ENCODE measurements at places on chromosomes 2 and 18.

DNA sequence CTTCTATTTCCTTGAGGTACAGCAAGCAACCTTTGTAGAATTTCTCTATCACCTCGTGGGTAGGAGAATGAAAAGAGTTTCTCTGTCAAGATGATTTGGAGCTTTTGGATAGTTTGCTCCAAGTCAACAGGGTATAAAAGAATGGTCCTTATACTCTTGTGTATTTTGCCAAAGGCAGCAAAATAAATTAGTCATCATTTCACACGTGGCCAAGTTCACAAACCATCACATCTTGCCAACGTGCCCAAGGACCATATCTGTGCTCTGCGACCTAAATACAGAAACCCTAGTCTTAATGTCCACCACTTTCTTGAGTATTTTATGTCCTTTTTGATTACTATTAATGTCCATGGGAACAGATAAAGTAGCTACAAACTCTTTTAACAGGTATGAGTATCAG, 262.9 kb downstream of the AFF3 start:
- no peak for DNase-seq

- no peak for DNase-seq
Observed at GRCh38 chr2:19543663-19544383, 185.4 kb upstream of the OSR1 start.

GRCh38 chr18:46425511-46425910, 231.5 kb downstream of the LOXHD1 start:
- DNase-seq, result no peak

- DNase-seq, result no peak
Observed at GRCh38 chr2:160612266-160612856, 118.8 kb upstream of the RBMS1 start.

DNA sequence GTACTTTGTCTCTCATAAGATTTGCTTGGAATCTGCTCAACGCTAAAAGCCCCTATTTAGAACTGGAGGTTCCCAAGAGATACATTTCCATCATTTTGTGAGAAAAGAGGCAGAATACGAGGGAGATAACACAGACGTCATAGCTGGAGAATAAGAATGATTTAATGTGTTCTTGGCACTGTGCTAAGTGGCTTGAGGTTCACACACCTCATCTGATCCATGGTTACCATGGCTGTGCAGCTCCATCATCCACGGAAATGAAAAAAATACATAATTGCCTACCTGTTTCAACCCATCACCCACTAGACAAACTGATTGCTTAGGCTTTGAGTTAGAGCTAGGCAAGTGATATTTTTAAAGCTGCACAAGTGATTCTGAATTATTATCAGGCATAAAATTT, 227.6 kb downstream of the SLC8A1 start:
- no peak for DNase-seq

DNA sequence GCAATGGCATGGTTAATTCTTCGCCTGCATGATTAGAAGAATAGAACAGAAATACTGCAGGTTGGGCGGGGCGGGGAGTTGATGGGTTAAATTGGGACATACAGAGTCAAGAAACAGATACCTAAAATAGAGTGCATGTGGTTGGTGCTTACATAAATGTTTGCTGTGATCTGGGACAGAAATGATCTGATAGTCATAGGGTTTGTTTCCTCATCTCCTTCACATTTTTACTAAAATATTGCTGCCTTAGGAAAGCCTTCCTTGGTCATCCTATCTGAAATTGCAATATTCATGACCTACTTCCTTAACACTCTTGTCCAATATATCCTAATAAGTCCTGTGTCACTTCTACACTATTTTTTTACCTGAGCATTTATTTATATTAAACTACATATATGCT, 163.9 kb downstream of the TMEFF2 start:
- DNase-seq, result no peak

DNA sequence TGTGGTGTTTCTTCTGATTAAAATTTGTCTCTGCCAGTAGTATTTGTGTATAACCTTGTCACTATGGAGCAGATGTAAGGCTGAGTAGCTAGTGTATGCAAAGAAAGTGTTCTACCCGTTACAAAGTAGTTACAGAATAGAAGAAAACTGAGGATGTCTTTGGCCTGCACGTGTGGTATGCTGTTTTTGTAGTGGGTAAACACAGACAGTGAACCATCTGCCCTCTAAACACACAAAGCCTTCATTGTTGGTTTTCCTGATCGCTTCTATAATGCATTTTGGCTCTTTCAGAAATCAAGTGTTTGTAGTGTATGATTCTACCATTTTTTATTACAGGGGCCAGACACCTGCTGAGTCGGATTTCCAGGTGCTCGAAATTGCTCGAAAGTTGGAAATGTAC, 61.5 kb downstream of the FARP2 start:
- no peak for DNase-seq

DNA sequence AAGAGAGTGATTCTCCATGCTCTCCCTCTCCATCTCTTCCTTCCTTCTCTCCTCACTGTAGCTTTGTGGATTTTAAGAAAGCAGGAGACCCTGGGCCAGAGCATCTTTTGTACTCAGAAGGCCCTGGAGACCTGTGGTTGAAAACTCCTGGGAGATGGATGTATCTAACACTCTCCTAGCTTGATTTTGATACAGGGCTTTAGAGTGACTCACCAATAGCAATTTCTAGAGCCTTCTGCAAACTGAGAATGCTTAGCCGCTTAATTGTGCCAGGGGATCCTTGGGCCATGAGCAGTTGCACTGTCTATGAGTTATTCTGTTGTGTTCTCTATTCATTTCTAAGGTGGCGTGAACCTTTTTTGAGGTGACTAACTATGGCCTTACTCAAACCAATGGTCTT, 17.7 kb downstream of the HOXD1 start:
- no peak for DNase-seq

DNA sequence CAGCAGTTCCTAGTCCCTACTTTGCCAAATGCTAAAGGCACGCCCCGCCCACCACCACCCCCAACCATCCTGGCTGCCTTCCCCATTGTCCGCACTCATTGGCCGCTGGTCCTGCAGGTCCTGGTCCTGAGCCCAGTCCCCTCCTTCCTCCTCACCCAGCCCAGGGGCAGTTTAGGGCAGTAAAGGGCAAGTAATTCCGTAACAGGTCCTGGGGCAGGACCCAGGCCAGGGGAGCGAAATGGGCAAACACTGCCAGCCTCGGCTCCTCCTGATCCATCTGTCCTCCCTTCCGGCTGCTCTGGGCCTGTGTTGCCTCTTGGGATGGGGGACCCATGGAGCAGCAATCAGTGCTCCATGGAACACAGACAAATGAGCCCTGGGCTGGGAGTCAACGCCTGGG, 6.1 kb downstream of the ADCY3 start:
- DNase-seq, result no peak

DNA sequence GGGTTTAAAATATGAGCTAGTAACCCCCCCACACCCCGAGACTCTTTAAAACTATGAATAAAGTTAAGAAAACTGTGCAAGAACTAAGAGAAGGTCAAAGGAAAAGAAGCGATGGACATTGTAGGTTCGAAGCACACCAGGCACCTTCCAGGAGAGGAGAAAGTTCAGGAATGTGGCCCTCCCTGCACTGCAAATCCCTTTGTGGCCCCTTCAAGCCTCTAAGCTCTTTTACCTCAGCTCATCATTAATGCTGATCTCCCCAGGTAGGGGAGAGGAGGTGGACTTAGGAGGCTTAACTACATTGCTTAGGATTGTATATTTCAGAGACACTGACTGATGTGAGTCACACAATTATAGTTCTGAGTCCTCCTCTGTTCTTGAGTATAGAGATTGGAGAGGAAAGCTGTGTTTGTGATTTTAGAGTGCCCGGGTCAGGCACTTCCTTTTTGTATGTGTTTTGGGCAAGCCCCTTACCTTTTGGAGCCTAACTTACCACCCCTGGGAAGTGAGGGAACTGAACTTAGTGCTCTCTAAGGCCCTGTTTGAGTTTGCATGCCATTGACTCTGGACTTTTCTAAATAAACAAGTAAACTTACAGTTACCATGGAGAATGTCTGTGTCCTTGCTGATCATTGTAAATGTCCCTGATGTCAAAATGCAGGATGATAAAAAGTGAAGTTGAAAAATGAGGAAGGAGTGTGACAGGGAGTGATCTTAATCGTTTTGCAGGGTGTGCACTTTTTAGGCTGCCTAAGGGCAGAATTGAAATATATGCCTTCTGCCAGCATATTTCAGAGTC, 140.8 kb upstream of the ZEB2 start:
- DNase-seq, result no peak

DNA sequence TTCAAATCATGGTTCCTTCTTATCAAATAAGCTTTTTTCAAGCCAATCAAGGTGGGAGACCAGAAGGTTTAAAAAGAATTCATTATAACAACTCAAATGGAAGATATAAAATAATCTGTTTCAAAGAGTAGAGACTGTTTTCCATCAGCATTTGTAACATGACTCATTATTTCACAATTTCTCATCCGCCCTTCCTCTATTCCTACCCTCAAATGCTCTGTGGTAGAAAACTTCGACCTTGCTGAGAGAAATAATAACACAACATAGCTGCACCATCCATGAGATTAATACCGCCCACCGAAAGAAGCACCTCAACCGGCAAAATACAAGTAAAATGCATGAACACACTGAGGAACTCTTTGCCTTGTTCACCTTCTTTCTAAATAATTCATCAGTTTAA, 2039.2 kb upstream of the CELF4 start:
- no peak for DNase-seq

GRCh38 chr2:194696690-194697089, 960.3 kb upstream of the SLC39A10 start:
- DNase-seq, result no peak

DNA sequence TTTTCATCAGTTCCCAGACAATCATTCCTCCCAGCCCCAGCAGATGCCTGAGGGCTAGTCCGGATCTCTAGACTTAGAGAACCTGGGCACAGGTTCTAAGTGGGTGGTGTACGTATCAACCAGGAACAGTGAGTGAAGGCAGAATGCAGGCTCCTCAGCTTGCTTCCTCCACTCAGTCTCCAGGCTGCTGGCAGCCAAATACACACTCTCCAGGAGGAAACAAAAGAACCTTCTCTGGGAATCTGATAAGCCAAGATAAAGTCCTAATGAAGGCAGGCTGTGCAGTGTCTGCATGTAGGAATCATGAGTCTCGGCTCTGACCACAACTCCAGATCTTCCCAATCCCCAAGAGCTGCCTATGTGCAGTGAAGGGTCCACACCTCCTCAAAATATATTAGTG, 245.7 kb downstream of the SP3 start:
- DNase-seq, result no peak

DNA sequence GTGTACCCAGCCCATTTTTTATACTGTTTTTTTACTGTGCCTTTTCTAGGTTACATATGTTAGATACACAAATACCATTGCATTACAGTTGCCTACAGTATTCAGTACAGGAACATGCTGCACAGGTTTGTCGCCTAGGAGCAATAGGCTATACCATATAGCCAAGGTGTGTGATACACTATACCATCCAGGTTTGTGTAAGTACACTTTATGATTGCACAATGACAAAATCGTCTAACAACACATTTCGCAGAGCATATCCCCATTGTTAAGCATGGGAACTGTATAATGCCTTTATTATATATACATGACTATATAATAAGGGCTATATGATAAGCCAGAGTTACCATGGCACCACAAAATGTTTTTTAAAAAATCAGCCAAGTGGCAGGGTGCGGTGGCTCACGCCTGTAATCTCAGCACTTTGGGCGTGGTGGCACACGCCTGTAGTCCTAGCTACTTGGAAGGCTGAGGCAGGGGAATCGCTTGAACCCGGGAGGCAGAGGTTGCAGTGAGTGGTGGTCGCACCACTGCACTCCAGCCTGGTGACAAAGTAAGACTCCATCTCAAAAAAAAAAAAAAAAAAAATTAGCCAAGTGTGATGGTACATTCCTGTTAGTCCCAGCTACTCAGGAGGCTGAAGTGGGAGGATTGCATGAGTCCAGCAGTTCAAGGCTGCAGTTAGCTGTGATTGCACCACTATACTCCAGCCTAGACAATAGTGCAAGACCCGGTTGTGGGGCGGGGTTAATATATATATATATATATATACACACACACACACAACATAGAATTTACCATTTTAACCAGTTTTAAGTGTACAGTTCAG, 2.8 kb upstream of the CENPA start:
- no peak for DNase-seq

GRCh38 chr2:202023904-202024266, 9.8 kb upstream of the FZD7 start:
- DNase-seq, result no peak

GRCh38 chr2:226213717-226214116, 585.9 kb downstream of the IRS1 start:
- DNase-seq, result no peak

DNA sequence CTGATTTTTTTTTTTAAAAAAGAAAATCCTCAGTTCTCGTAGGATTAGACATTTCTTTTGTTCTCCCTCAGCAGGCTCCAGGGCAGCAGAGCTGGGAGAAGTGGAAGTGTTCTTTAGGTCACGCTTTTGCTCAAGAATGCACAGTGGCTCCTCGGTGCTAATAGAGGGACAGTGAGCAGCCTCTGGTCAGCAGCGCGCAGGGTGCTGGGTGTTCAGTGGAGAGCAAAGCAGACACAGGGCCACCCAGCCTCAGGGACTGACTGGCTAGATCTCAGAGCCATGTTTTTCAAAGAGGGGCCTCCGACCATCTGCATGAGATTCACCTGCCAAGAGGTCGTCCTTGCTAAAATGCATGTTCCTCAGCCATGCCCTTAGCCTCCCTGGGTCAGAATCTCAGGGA, 218.8 kb downstream of the HAUS1 start:
- no peak for DNase-seq

DNA sequence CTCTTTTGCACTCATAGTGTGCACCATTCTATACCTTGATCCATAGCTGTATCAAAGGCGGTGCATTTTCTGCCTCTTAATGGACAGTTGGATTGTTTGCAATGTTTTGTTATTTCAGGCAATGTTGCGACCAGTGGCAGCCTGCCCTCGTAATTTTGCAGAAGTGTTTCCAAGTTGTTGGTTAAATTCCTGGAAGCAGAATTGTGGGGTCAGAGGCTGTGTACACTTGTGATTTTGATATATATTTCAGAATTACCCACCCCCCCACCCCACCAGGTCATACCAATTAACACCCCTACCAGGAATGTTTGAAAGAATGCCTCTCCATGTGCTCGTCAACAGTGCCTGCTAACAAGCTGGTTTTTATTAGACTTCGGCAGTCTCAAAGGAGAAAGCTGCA, 32.4 kb upstream of the IL1R1 start:
- no peak for DNase-seq

DNA sequence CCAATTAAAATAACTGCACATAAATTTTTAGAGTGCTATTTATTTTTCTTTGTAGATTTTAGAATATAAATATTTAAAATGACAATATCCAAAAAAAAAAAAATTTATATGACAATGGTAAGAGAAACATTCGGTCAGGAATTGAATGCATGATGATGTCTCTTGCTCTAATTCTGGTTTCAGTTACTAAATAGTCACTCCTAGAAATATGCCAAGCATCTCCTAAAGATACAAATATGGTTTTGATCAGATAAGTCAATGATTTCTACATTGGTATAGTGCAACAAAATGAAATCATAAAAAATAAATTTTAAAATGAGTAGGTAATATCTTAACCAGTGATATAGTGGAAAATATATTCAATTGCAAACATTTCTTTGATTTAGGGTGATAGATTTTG, 95.9 kb upstream of the ACKR3 start:
- no peak for DNase-seq

- DNase-seq, result no peak
Observed at GRCh38 chr18:41587976-41588375, 367.1 kb upstream of the PIK3C3 start.

Measured in GM12891 (cell line).